Vagina (tissue), 2 donors: ENCODE measurements at places on chromosomes 3 and 15. TPM values are rescaled to one million over a fixed set of nuclear protein-coding genes. Genes with fewer than 3 reads are reported as not detected.

DNA sequence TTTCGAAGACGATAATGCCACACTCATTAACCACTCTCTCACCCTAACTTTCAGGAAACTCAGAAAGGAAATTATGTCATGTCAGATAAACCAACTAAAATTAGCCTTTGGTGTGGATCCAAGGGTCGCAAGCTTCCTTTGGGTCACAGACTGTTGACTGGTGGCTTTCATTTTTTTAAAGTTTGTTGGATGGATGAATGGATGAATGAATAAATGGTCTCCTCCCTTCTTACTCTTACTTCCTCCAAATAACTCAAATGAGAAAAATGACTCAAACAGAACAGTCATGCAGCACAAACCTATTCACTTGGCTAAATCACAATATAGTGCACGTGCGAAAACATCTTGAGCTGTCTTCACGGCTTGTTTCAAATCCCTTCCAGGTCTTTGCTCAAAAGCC lies 82.9 kb upstream of the HACD2 start:
- no peak for DNase-seq

The EXD1 gene
- total RNA-seq = not detected

The SCAANT1 gene
- total RNA-seq = not detected

GRCh38 chr3:97658668-97659285 lies 105.8 kb upstream of the ARL6 start:
- no peak for DNase-seq

GRCh38 chr3:51622413-51622812 lies 48.6 kb upstream of the TEX264 start:
- DNase-seq = no peak
